ENCODE measurements at places on chromosomes 7 and 10.

DNA sequence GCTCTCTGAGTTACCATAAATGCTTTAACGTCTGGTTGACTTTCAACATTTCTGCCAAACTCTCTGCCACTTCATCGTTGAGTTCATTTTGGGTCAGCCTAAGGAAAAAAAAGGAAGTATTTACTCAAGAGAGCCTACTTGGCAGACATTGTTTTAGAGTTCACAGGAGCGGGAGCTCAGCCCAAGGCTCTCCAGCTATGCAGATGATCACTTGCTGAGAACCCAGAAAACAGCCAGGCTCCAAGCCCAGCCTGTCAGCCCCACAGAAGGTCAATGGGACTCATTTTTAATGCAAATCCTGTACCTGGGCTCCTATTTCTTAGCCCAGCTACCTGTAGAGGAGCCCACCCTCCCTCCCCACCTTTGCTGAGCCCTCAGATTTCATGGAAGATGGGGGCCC, 45.5 kb downstream of the NOD1 start:
- DNase-seq: peak; percentile 78

DNA sequence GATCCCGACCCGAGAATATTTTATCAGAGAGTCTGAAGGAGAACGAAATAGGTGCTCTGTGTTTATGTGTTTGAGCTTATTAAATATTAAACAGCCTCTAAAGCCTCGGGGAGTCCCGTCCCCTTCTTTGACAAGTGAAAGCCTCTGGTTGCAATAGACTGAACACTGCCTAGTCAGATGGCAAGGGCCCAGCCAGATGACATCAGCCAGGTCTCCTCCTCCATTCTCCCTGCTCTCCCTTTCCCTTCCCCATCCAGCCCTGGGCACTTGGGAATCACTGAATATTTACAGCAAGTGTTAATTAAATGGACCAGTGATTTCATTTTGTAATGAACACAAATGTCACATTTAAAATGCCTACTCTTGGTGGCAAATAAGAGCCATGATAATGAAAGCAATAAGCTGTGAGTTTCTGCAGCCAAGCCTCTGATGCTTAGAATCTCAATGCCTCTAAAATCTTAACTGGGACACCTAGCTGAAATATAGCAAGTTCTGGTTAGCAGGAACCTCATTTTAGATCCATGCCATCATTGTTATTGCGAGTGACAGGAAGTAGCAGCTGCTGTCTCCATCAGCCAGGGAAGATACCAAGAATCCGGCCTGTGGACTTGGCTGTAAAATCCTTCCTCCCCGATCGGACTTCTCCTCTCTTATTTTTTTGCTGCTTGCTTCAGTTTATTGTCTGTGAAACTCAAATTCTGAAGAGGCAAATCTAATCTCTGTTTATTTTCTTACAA, 202.1 kb downstream of the PRPF18 start:
- DNase-seq: peak; percentile 57

GRCh38 chr10:98414932-98415730, at the start of gene PYROXD2:
TSS of gene PYROXD2 (minus strand) at chr10:98415182. CDS start at chr10:98415135, 47 bp downstream.
- DNase-seq: peak; percentile 88

- DNase-seq: no peak
Measured at GRCh38 chr10:31578951-31579350, 259.9 kb downstream of the ZEB1 start.

GRCh38 chr10:114755537-114755936, 66.0 kb upstream of the FHIP2A start:
- no peak for DNase-seq

DNA sequence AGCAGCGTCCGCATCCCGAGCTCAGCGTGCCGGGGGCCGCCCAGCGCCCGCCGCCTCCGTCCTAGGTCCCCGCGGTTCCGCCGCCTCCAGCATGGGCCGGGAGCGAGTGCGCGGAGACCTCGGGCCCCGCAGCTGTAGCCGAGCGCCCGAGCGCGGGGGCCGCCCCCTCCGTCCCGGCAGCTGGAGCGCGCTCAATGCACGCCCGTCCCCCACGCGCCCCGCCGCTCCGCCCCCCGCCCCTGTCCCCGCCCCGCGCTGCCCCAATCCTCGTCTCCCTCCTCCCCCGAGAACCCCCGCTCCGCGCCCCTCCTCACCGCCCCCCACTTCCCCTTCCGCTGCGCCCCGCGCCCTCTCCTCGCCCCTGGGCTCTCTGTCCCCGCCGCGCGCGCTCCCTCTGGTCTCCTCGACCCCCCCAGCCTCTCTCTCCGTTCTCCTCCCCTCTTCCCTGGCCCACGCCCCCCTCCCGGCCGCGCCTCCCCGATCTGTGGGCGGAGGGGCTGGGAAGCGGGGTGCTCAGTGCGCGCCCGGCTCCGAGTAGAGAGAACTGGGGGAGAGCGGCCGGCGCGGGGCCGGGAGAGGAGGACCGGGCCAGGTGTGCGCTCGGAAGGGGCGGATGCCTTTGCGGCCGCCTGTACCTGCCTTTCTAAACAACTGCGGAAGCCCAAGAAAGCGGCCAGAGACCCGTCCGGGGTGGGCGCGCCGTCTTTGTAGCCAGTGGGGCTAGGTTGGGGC, at the start of gene VIPR2:
Gene VIPR2 (minus strand): TSS at position 110 of the 732 bp plus-strand sequence. CDS start 96 bp downstream, at position 14.
- no peak for DNase-seq

DNA sequence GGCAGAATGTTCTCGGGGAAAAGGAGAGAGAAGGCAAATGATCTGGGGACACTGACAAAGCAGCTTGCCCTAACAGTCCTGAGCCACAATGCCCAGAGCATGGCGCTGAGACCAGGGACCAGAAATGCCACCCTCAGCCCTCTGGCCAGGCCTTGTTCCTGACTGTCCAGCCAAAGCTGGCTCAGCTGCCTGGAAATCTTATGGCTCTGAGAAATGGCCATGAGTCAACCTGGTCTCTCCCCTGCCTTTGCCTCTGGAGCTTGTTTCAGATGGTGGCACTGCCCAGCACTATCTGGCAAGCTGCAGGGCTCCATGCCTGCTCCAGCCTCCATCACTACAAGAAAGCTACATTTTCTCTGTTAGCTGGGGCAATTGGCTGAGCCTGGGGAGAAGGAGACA, 90.5 kb upstream of the PLXNA4 start:
- no peak for DNase-seq

GRCh38 chr7:2460641-2461040, 15.6 kb downstream of the GRIFIN start:
- DNase-seq: no peak

DNA sequence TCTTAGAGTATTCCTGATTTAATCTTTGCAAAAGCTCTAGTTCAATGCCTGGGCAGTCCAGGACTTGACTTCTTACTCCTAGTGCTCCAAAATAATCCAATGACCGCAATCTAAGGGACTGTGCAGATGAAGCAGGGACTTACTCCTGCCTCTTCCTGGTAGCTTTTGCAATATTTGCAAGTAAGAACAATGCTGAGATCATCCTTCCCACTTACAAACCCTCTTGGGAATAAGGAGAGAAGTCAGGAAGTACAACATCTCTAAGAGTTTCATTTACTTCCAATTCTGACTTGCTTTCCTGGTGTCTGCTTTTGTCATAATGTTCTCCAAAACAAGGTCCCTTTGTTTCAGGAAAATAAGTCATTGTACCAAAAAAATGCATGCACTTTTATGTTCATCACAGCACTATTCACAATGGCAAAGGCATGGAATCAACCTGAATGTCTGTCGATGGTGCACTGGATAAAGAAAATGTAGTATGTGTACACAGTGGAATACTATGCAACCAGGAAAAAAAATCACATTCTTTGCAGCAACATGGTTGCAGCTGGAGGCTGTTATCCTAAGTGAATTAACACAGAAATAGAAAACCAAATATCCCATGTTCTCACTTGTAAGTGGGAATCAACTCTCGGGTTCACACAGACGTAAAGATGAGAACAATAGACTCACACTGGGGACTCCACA, 7.1 kb upstream of the KCNMA1 start:
- DNase-seq: no peak

DNA sequence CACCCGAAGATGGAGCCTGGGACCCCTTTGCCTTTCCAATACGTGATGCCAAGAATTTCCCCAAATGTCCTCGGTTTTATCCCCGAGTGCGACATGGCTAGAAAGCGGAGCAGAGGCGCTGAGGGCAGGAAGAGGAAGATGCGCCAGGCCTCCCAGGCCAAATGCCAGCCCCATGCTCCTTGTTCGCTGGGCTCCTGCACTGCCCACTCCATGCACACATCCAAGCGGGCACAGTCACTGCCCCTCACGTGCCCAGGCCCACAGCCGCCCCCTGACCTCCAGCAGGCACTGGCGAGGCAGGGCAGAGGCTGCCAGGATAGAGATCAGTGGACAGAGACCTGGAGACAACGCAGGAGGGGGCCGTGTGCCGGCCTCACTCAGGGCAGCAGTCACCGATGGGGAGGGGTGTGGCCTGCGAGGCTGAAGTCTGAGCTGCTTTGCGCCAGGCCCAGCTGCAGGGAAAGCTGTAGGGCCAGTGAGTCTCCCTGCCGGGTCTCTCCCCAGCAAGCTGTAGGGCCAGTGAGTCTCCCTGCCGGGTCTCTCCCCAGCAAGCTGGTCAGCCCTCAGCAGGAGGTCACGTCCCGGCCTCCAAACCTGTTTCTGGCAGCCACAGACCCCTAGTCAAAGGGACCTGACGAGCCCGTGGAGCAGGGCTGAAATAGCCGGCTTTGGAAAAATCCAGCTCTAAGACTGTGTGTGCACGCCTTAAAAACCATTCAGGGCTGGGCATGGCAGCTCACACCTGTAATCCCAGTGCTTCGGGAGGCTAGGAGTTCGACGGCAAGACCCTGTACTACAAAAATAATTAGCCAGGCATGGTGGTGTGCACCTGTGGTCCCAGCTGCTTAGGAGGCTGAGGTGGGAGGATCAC, 100.6 kb upstream of the DIP2C start:
- no peak for DNase-seq

DNA sequence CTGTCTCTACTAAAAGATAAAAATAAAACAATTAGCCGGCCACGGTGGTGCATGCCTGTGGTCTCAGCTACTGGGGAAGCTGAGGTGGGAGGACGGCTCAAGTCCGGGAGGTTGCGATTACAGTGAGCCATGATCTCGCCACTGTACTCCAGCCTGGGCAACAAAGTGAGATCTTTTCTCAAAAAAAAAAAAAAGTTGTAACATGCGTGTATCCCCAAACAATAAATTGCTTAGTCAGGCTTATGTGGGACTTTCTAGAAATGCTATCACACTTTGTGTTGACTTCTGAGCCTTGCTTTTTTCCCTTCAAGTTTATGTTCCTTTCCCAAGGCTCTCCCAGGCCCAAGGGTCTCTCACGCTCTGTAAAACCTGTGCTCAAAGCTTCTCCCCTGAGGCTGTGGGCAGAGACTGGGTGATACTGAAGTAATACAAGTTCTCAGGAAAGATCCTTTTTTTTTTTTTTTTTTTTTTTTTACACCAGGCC, 88.0 kb upstream of the TNS3 start:
- no peak for DNase-seq

DNA sequence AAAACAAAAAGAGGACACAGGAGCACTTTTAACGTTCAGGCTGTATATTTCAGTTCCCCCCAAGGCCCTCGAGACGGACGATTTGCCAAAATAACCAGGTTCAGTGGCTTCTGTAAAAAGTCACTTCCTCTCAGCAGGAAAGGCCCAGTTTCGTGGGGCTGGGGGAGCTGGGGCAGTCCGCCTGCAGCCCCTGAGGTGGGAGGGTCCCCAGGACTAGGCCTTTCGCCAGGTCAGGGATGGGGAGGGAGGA, 28.8 kb downstream of the WDR86 start:
- no peak for DNase-seq

- DNase-seq: no peak
Measured at GRCh38 chr10:98474628-98475027, 27.9 kb upstream of the HPS1 start.

- DNase-seq: no peak
Measured at GRCh38 chr7:745431-746154, 18.5 kb upstream of the PRKAR1B start.

- peak; percentile 74 for DNase-seq
Measured at GRCh38 chr10:93030409-93030808, 30.2 kb upstream of the CYP26C1 start.

GRCh38 chr7:5424749-5425506, 1.3 kb upstream of the TNRC18 start:
- peak; percentile 61 for DNase-seq

DNA sequence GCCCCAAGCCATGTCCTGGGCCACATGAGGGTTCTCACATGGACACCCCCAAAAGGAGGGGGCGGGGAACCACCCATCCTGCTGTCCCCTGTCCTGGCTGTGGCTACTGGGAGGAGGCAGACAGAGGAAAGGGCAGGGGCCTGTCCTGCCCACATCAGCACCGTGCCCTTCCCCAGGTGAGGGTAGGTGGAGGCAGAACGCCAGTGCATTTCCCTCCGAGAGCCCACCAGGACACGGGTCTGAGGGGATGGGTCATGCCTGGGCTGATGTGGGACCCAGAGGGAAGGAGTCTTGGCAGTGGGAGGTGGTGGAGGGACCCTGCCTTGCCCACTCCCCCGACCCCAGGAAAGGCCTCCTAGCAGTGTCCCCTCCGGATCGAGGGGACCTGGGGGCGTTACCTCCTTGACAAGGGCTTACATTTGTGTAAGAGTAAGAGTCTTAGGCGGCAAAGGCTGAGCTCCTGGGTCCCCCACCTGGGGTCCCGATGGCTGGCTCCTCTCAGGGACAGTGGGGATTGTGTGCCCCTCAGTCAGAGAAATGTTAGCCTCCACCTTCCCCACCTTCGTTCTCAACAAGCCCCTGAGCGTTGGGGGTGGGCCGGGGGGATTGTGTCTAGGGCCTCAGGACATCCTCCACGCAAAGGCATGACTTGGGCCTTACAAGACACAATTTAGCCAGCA, 6.1 kb downstream of the CRYGN start:
- DNase-seq: no peak

DNA sequence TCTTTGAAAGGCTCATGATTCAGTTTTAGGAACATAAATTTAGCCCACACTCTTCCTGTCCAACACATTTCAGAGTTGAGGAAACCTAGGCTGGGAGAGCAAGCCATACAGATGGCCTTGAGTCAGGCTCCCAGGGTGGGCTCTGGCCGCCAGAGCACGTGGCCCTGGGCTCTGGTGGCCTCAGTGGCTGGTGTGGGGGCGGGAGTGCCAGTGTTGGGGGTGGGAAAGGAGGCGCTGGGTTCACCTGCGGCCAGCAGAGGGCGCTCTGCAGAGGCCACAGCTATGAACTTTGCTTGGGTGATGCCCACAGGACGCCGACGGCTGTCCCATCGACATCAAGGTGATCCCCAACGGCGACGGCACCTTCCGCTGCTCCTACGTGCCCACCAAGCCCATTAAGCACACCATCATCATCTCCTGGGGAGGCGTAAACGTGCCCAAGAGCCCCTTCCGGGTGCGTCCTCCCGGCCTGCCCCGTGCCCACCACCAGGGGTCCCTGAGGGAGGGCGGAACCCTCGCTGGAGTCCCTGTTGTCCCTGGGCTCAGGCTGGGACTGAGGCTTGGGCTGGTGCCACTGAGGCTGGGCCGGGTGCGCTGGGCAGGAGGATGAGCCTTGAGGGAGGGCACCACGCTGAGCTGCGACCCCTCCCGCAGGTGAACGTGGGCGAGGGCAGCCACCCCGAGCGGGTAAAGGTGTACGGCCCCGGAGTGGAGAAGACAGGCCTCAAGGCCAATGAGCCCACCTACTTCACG, 11.9 kb downstream of the FLNC start:
- DNase-seq: no peak

GRCh38 chr10:59876695-59877094, 29.7 kb downstream of the CCDC6 start:
- DNase-seq: no peak

GRCh38 chr7:80182630-80183276, 48.1 kb downstream of the GNAI1 start:
- DNase-seq: no peak
